ENCODE measurements at places on chromosomes 5 and 9. TPM values are rescaled to one million over a fixed set of nuclear protein-coding genes. Genes with fewer than 3 reads are reported as not detected.

SLC36A3 gene
- not detected for total RNA-seq

DNA sequence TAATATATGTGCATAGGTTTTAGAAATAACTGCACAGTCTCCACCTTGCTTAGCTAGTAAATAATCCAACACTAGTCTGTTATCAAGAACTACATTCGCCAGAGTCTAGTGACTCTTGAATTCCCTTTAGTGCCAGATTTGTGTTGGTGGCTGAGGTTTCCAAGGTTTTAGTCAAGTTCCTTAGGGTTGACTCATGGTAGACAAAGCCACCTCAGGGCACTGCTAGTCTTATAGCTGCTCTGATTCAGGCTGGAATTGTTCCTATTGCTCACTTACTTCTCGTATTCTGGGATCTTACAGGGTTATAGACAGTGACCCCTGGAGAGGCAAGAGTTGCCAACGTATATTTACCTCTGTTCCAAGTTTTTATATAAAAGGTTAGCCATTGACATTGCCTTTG, 1369.8 kb upstream of the CDH9 start:
- DNase-seq: no peak
- H3K4me3 ChIP-seq: no peak overlapping the region
- H3K36me3 ChIP-seq: no peaks in the 10 kb centered on the region
- no peak overlapping the region for H3K27ac ChIP-seq

GCNT4 gene
- 0.43 TPM for total RNA-seq

DNA sequence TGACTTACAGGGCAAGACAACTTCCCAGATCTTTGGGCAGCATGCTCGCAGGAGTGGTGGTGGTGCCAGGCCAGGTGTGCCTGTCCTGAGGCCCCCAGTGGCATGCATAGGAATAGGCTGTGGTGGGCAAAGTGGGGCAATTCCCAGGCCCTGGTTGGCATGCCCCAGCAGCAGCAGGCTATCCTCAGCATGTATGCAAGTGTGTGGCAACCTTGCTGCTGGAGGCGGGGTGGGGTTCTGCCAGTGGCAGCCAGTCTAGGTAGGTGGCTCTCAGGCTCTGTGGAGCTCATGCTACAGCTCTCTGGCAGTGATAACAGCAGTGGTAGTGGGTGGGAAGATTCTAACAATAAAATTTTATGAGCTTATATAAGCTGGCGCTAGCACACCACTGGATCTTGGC, 27.7 kb upstream of the C6 start:
- H3K27me3 ChIP-seq: no peaks in the 10 kb centered on the region
- no peaks in the 10 kb centered on the region for H3K36me3 ChIP-seq
- DNase-seq: no peak

- H3K4me1 ChIP-seq: no peaks in the 10 kb centered on the region
- no peaks in the 10 kb centered on the region for H3K27me3 ChIP-seq
- no peak for DNase-seq
- H3K27ac ChIP-seq: peak within 1 kb of the TSS; percentile 81
- H3K4me3 ChIP-seq: peak within 1 kb of the TSS; percentile 82
- no peaks in the 10 kb centered on the region for H3K36me3 ChIP-seq
Measured at GRCh38 chr5:160369990-160370712, at the start of gene C1QTNF2. C1QTNF2 (minus strand) TSS chr5:160370626; CDS start chr5:160355011, 15,615 bp downstream.

ZNF354B gene
- total RNA-seq: 8.3 TPM
